ENCODE measurements at places on chromosomes 7 and 10.

DNA sequence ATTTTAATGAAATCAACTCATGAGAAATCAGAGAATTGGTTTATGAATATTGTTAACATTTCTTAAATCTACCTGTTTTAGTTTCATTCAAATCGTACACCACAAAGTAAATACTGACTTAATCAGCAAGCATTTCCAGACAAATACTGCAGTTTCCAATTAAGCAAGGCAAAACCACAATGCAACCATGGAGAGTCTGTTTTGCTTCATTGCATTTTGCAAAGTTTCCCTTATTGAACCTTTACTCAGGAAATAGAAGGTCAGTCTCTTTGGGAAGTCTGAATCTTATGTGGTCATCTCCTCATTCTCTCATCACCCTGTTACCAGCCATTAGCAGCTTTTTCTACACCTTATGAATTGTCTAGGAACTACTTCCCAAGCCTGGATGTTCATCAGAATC, 400.5 kb downstream of the IPMK start:
- no peak for DNase-seq

DNA sequence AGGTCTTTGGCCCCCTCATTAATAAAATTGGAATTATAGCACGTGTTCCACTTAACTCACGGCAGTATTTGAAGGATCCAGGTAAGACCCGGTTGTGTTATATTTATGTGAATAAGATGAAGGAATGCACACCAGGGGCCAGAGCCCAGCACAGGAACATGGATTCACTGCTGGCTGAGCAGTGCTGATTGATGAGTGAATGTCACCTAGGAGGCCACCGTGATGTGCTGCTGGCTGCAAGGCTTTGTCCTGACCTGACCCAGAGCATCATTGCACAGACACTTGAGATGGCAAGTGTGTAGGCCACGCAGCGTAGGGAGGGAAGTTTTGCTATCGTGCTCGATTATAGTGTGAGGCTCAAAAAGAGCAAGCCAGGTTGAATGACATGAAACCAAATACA, 350.7 kb upstream of the MGMT start:
- no peak for DNase-seq

GRCh38 chr10:22026287-22026686, 22.8 kb upstream of the DNAJC1 start:
- DNase-seq, result no peak

GRCh38 chr10:125296598-125296997, 136.2 kb upstream of the CTBP2 start:
- no peak for DNase-seq

GRCh38 chr7:158662610-158663427, 41.8 kb downstream of the NCAPG2 start:
- no peak for DNase-seq

- no peak for DNase-seq
These were observed 32.3 kb downstream of the CAV1 start for GRCh38 chr7:116557066-116557585.
